ENCODE measurements at places on chromosomes 13 and 19.

DNA sequence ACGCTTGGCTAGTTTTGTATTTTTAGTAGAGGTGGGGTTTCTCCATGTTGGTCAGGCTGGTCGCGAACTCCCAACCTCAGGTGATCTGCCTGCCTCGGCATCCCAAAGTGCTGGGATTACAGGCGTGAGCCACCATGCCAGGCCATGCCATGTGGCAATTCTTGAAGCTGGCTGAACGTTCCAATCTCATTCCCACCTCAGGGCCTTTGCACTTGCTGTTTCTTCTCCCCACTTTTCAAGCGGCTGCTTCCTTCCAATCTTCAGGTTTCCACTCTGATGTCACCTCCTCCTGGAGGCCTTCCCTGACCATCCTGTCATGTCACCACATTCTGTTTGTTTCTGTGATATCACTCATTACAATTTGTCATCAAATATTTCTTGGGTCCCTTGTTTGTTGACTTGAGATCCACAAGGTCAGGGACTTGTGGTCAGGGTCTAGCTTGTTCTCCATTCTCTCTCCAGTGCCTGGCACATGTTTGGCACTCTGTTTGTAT is 4.2 kb downstream of the EPOR start:
- DNase-seq, result no peak

DNA sequence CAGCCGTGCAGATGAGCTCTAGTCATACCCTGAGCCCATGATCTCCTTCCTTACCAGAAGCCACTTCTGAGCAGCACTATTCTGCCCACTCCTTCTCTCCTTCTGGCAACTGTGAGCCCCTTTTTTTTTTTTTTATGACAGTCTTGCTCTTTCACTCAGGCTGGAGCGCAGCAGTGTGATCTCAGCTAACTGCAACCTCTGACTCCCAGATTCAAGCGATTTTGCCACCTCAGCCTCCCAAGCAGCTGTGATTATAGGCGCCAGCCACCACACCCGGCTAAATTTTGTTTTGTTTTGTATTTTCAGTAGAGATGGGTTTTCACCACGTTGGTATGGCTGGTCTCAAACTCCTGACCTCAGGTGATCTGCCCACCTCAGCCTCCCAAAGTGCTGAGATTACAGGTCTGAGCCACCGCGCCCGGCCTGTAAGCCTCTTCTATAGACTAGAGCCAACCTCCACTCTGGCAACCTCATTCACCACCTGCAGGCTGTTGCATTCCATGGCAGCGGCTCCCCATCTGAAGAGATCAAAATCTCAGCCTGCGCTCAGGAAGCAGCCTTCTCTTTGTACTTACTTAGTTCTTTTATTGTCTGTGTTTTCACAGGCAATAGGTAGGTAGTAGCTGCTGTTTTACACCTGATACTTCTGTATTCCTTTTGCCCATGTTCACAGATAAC is 34.8 kb upstream of the NDFIP2 start:
- no peak for DNase-seq

- no peak for DNase-seq
These were observed 5.3 kb downstream of the DENND1C start for GRCh38 chr19:6476155-6476895.

GRCh38 chr19:21584537-21584936 is 79.1 kb downstream of the ZNF429 start:
- no peak for DNase-seq

DNA sequence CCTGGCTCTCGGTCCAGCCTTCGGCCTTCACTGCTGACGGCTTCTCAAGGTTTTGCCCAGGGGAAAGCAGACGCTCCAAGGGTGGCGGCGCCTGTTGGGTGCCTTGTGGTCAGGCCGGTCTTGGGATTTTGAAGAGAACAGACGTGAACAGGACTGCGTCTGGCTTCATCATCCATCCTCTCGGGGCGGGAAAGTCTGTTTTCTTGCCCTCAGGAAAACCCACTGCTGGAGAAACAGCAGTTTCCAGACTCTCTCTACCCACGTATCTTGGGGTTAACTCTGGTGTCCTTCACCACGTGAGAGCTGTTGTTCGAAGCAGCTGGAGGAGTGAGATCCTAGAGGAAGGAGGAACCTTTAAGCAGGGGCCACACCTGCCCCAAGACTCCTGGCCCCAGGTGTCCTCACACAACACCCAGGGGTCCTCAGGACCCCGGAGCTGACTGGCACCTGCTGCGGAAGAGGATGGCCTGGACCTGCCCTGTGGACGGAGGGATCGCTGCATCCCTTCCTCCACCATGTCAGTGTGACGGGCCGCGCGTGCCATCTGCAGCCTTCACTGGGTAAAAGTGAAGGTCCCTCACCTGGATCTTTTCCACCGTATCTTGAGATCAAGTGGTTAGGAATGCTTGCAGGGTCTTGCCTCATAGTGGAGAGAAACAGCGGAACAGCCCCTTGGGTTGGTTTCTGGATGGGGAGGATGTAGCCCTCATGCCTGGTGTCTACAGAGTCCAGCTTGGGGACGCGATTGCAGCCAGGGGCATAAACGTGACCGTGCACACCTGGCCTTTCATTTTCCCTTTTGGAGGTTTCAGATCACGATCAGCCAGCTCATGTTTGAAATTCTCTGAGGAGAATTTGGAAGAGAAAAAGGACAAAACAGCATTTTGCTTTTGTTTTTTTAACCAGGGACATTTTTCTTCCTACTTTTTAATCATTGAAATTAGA is 69.5 kb upstream of the MCF2L start:
- DNase-seq, result no peak

- no peak for DNase-seq
These were observed 25.6 kb downstream of the SHISA2 start for GRCh38 chr13:26026211-26026610.

DNA sequence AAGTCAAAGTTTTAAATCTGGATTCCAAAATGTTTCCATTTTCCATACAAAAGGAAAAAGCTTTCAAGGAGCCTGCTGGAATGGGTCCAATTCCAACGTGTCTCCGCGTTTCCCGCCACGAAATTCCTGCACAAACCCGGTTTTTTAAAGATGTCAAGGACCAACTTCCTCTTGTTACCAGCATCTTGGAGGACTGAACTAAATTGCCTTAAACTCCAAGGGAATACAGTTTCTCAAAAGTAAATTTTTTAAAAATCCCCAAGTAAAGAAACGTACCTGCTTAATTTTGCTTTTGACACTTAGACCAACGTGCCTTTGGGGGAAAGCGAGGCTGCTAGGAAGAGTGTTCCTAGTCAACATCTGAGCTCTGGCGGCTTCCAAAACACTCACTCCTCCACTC is 12.3 kb upstream of the SOX1 start:
- no peak for DNase-seq

- DNase-seq, result no peak
These were observed 935 bp downstream of the ARID3A start for GRCh38 chr19:926589-927350.

GRCh38 chr13:93222976-93223375 is 3.6 kb upstream of the GPC6 start:
- DNase-seq, result no peak

GRCh38 chr19:48963371-48964204 is 1.5 kb upstream of the FTL start:
- DNase-seq, result no peak

DNA sequence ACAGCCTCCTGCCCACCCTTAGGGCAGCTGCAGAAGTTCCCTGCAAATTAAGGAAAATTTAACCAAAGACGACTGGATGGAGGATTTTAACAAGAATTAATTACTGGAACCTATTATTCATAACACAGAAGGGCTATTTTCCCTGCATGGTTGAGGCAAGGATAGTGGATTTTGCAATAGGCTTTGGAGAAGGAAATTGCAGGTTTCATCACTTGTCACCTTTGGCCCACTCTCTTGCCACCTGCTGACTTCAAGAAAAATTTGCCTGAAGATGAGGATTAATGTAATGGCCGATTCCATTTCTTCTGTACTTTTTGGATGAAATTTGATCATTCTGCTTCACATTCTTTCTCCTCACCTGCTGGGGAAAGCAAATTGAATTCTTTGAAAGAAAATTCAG is 261.7 kb downstream of the FGF9 start:
- DNase-seq, result no peak

GRCh38 chr19:1760020-1760419 is 6.7 kb downstream of the ONECUT3 start:
- DNase-seq, result no peak

GRCh38 chr13:103812971-103813370 is 746.8 kb upstream of the SLC10A2 start:
- peak; percentile 42 for DNase-seq

GRCh38 chr13:39612023-39612637 is 9.1 kb upstream of the LHFPL6 start:
- no peak for DNase-seq

DNA sequence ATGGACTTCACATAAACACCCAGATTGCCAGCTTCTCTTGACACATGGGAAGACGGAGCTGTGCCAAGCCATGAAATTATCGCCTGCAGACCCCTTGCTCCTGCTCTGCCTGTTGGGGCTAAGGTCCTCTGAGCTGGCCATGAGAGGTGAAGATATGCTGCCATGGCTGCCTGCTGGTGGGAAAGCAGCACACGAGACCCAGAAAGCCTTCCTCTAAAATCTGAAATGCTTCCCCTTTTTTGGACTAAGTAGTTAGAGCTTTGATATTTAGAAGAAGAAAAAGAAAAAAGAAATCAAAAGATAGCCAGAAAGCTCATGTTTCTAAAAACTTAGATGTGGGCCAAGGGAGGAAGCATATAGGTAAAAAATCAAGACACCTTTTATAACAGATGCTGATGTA is 11.2 kb downstream of the WDFY2 start:
- DNase-seq, result no peak

GRCh38 chr19:45814166-45814780 is 835 bp downstream of the RSPH6A start:
- no peak for DNase-seq

GRCh38 chr13:97425590-97425989 is 8.4 kb upstream of the RAP2A start:
- no peak for DNase-seq

- DNase-seq, result peak; percentile 54
These were observed 7.9 kb upstream of the FBXL3 start for GRCh38 chr13:77034881-77035280.

DNA sequence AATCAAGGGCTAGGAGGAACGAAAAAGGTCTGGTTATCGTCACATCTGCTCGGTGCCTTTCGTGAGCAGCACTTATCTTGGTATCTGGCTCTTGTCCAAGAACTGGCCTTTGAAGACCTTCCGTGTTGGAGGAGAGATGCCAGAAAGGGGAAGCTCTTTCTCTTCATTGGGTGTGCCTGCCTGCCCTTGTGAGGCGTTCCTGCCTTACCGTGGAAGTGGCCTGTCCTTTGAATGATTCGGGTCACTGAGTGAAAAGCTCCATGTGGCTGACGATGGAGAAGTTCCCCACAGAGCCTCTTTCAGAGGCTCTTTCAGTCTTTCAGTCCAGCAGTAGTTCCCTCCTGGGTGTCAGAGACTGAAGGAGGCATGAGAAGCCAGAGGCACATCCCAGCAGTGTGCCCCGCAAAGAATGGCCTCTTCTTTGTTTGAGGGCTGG is 121.5 kb upstream of the SLC10A2 start:
- DNase-seq, result no peak

DNA sequence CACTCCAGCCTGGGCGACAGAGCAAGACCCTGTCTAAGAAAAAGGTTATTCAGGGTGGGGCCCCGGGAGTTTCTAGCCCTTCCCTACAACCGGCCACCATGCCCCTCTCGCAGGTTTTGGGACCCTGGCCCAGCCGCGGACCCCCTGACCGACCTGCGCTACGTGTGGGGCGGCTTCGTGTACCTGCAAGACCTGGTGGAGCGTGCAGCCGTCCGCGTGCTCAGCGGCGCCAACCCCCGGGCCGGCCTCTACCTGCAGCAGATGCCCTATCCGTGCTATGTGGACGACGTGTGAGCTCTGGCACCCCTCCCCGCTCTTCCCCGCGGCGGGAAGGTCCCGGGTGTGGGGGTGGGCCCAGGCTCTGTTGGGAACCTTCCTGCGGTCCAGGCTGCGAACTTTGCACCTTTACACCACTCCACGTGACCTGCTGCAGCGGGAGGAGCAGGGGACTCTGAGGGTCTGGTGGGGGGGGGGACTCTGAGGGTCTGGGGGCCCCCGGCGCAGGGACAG is 6.3 kb downstream of the ABCA7 start:
- DNase-seq, result no peak

DNA sequence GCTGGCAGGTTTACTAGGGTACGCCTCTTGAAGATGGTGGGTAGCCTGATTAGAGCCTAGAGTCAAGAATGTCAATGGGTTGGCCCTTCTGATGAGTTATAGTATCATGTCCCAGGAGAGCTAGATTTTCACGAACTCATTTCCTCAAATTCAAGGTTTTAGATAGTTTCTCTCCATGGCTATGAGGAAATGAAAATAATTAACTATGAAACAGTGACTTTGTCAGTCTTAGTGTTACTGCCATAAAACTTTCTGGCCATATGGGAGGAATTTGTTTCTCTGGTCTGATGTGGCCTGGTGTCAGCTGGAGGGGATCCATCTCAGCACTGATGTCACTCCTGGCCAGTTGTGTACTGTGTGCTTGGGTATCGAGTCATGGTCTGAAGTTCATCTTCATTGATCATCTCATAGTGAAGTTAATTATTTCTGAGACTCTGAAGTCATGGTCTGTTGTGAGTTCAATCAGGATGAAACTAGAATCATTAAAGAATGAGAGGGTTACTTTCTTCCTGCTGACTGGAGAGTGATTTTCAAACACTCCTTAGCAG is 49.4 kb upstream of the TNFSF11 start:
- no peak for DNase-seq

- DNase-seq, result no peak
These were observed 37.9 kb downstream of the ARHGAP35 start for GRCh38 chr19:46898731-46899130.

- DNase-seq, result no peak
These were observed 2.5 kb downstream of the LYL1 start for GRCh38 chr19:13100031-13100588.

- no peak for DNase-seq
These were observed 4.4 kb upstream of the S1PR5 start for GRCh38 chr19:10521461-10522171.

DNA sequence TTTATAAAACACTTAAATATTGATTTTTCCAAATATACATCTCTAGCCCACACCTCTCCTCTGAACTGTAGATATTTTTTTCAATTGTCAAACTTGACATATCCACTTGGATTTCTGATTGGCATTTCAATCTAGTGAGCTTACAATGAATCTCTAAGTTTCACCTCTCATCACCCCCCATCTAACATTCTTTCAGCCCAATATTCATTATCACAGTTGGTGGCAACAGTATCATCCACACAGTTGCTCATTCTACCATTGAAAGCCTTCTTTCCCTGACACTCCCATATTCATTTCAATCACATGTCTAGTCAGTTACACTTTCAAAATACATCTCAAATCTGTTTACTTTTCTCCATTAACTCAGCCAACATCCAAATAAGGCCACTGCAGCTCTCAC is 385.2 kb downstream of the PCDH20 start:
- DNase-seq, result no peak

GRCh38 chr13:22903301-22903700 is 277.5 kb upstream of the SGCG start:
- DNase-seq, result no peak

DNA sequence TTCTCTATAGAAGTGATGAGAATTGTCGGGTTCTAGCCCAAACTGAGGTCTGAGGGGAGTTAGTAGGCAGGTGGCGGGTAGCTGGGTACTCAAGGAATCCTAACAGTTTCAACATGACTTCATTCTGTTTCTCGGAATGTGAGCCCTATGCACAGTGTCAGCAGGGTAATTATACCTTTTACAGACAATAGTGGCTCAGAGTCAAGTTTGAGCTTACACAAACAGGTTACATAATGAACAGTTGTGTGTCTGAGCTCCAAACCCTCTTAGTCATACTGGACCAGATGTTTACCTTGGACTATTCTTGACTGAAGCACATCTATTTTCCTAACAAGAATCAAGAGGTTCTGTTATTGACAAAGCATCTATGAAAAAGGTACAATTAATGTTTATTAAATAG is 1066.7 kb upstream of the PCDH20 start:
- no peak for DNase-seq
